ENCODE measurements at places on chromosomes 5 and 9.

- DNase-seq, result no peak
These were observed 444 bp upstream of the ZNF354A start for GRCh38 chr5:178730940-178731265.

DNA sequence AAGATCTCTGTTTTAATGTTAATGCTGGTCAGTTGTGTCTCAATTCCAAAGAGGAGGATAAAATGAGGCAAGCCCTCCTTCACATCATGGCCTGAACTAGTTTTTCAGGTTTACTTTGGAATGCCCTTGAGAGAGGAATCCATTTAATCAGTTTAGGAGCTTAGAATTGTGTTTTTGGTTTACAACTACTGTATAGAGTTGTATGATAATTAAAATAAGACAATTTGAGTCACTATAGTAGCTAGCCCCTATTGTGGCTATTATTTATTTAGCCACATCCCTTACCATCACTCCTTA is 107.8 kb upstream of the PRLR start:
- DNase-seq, result no peak

DNA sequence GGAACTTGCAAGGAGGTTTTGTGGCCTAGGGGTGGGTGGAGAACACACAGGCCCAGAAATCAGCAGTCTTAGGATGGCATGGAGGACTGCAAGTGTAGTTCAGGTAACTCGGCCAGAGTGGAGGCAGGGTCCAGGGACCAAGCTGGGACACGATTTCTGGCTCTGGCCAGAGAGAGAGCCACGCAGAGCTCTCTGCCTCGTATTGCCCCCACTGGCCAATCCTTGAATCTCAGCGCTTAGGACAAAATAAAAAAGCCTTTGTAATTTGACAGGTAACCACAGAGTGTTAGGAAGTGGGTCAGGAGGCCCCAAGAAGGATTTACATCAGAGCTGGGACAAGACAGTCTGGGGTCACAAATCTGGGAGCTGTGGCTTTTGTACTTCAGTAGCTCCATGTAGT is 11.7 kb downstream of the MAP3K1 start:
- no peak for DNase-seq

GRCh38 chr9:14565352-14566016 is 127.7 kb downstream of the ZDHHC21 start:
- no peak for DNase-seq

- DNase-seq, result no peak
These were observed 129.1 kb upstream of the VCAN start for GRCh38 chr5:83342465-83342864.

GRCh38 chr5:179585941-179586401 is 35.6 kb downstream of the RUFY1 start:
- DNase-seq, result no peak

All from stimulated activated CD8-positive, alpha-beta memory T cell treated with anti-CD3 and anti-CD28 coated beads, Interleukin-2, amount 100 ng/mL, for 1 hour (primary cell).